ENCODE measurements at places on chromosomes 3 and 15. TPM values are rescaled to one million over a fixed set of nuclear protein-coding genes. Genes with fewer than 3 reads are reported as not detected.

DNA sequence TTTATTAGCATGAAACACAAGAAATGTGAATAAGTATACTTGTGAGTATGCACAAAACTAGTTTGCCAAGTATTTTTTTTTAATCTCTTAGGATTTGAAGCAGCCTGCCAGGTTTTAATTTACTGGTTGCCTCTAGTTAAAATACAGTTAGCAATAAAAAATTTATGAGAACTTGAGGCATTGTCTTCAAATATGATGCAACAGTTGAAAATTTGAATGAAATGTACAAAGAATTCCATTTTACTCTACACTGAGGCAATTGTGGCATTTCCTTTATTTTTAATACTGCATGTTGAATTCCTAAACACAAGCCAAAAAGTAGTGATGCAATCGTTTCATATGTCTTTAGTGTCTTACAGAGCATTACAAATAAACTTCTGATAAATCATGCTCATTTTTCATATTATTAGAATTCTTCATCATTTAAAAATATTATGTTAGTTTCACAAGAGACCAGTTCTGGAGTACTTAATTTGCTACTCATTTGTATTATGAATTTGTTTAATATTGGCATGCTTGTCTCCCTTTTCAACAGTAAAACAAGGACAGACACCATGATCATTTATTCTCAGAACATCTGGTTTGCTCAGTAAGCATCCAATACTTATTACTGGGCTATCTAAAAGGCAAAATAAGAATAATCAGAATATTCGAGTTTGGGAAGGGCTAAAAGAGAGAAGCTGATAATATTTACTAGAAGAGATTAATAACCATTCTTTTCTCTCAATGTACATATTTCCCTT is 124.8 kb upstream of the PTX3 start:
- no peak overlapping the region for H3K27ac ChIP-seq
- H3K4me3 ChIP-seq = no peak overlapping the region
- no peaks in the 10 kb centered on the region for H3K36me3 ChIP-seq
- no peaks in the 10 kb centered on the region for H3K27me3 ChIP-seq

Gene SLC15A2
- 2.4 TPM for total RNA-seq

Gene KIF23
- total RNA-seq = 70.9 TPM

Gene SH2D7
- 0.28 TPM for total RNA-seq

DNA sequence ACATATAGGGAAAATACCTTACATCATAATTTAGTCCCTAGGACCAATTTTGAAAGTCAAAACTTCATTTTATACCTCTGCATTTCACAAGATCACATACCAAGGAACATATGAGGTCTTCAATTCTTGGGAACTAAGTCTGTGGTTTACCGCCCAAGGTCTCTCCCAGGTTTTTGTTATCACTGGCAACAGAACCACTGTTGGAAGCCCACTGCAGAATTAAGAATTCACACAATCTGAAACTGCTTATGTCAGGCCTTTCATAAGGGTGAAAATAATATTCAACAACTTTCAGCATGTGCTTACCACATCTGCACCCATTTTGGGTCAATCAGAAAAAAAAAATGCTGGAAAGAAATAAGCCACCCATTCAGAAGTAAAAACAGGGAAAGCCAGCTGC is 107.2 kb upstream of the MME start:
- H3K4me1 ChIP-seq = no peaks in the 10 kb centered on the region
- H3K36me3 ChIP-seq = no peaks in the 10 kb centered on the region
- no peak overlapping the region for H3K4me3 ChIP-seq
- no peak for DNase-seq

Gene SIDT1
- 51.9 TPM for total RNA-seq

Gene GREM1
- not detected for total RNA-seq

Measured in activated CD8-positive, alpha-beta memory T cell treated with anti-CD3 and anti-CD28 coated beads, Interleukin-2, amount 10 ng/mL, durations not matched to agents 7 days and 5 days (primary cell).